Vein endothelial cell (primary cell): ENCODE measurements at places on chromosomes 1 and 21. TPM values are rescaled to one million over a fixed set of nuclear protein-coding genes. Genes with fewer than 3 reads are reported as not detected.

MTARC1 gene
- 0.98 and 1.1 TPM in 2 replicates for total RNA-seq

TMPRSS15 gene
- not detected in 2 replicates for total RNA-seq

SLAMF6 gene
- total RNA-seq, result not detected in 2 replicates

NBPF6 gene
- total RNA-seq, result not detected in 2 replicates

KRTAP12-2 gene
- not detected in 2 replicates for total RNA-seq

ITLN2 gene
- total RNA-seq, result not detected in 2 replicates

RAB4A gene
- total RNA-seq, result 15.5 and 16.7 TPM in 2 replicates

WNT4 gene
- 0.33 and 1.4 TPM in 2 replicates for total RNA-seq

NGF gene
- total RNA-seq, result not detected in 2 replicates

CAP1 gene
- total RNA-seq, result 371 and 521 TPM in 2 replicates

ICOSLG gene
- total RNA-seq, result 3.0 and 3.6 TPM in 2 replicates

KIF26B gene
- total RNA-seq, result 0.65 and 0.67 TPM in 2 replicates

OR10J5 gene
- not detected in 2 replicates for total RNA-seq

CACNA1E gene
- total RNA-seq, result under 0.01 TPM in 1 of 2 replicates, not detected in the other

S100A7 gene
- total RNA-seq, result not detected in 2 replicates
